Inflammatory macrophage treated with lipopolysaccharide for 1 hour (primary cell): ENCODE measurements at places on chromosomes 12 and 14.
A peak's percentile ranks its signal among the peaks of the same experiment; 100 is the strongest.

- DNase-seq, result peak; percentile 12
Measured at GRCh38 chr12:67096533-67097318, 172.4 kb upstream of the CAND1 start.

DNA sequence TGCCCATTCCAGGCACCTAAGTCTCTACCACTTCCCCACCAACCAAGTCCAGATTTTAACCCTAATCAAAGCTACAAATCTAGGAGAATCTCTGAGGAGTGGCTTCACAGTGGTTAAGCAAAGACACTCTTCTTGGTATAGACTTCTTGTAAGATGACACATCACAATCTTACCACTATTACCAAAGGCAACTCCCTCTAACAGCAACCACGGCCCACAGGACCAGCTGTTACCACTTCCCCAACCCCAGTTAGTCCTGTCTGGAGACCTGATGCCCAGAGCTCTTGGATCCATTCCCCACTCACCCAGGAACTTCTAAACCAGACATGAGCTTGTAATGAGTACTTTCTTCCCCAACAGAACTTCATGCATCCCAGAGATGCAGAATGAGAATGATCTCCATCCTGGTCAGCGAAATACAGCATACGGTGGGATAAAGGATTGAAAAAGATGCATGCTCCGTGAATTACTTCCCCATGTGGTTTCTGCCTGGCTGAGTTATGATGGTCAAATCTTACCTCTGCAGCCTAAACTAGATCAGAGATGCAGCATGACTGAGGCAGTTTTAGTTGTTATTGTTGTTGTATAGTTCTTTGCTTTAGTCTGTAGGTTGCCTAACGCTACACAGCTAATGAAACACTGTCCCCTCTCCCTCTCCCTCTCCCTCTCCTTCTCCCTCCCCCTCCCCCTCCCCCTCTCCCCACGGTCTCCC is 87.7 kb upstream of the FOXN3 start:
- DNase-seq, result peak; percentile 76

- no peak for DNase-seq
Measured at GRCh38 chr14:85125291-85125670, 404.7 kb upstream of the FLRT2 start.

DNA sequence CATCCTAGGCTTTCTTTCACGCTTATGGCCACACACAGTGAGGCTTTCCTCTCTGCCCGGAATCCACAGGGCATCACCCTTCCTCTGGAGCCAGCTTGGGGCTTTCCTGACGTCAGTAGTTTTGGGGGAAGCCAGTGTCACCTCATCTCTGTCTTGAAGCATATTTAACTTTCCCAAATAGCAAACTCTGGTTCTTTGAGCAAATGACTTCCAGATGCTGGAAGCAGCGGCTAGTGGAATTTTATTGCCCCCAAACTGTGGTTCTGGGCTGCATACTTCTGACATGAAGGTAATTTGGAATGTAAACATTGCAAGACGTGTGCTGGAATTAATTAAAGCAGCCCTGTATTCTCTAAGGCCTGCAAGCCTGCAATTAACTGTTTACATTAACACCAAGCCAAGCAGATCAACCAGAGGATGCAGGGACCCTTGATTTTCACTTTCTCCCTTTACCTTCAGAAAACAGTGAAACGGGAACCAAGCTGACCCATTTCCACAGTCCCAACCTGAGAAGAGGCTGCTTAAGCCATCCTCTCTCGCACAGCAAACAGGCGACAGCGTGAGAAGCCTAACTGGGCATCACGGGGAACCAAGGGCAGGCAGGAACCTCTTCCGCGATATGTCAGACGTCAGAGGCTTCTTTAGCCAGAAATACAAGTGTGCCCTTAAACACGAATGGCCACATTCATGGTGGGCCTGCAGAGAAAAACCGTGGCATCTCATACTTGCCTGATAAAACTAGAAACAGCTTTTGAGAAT is 258.4 kb downstream of the CACNA1C start:
- DNase-seq, result no peak

DNA sequence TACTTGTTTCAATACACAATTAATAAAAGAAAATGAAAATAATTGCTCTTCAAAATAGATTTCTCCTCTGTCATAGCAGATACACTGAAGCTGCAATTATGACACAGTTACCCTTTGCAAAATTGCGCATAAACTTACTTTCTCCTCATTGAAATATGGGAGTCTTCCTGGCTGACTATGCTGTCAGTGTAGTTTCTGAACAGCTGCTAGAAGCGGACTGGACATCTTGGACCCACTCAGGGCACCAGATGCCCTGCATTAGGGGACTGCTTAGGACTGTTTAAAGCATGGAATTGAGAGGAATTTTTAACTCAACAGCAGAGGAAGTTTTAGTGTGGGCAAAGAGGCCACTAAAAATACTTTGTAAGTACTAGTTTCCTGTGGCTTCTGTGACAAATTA is 454.9 kb downstream of the ATP23 start:
- no peak for DNase-seq

DNA sequence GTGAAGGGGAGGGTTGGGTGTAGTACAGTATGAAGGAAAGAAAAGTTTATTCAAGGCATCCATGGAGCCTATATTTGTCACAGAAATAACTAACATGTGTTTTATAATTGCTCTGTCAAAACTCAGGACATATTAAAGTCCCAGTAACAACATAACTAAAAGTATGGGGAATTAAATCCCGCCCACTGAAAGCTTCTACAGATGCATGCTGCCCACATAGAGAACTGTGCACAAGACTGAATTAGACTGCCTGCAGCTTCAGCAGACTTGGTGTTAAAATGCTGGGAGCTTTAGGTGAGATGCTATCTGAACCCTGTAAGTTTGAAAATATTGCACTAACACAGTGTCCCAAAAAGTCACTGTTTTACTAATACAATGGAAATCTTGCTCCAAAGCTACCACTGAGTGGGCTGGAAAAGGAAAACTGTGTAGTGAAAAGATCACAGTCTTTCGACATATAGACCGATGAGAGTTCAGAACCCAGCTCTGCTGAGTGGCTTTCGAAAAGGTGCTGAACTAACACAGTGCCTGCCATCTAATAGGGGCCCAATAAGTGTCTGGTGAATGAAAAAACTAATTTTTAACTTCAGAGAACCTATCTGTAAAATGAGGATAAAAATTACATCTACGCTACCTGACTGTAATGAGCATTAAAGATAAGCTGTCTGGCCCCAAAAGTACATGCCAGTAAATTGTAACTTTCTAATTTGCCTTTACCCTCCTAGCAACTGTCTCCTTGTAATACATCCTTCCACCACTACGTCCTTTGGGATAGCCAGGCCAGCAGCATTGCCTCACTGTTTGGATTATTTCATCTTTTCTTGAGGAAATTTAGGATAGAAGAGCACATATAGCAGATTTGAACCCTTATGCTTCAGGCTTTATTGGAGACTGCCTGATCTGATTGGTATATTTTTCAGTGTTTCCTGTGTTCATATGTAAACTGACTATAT is 237.6 kb downstream of the BCAT1 start:
- DNase-seq, result peak; percentile 75

GRCh38 chr12:62301080-62301798 is 41.0 kb downstream of the USP15 start:
- DNase-seq, result no peak

DNA sequence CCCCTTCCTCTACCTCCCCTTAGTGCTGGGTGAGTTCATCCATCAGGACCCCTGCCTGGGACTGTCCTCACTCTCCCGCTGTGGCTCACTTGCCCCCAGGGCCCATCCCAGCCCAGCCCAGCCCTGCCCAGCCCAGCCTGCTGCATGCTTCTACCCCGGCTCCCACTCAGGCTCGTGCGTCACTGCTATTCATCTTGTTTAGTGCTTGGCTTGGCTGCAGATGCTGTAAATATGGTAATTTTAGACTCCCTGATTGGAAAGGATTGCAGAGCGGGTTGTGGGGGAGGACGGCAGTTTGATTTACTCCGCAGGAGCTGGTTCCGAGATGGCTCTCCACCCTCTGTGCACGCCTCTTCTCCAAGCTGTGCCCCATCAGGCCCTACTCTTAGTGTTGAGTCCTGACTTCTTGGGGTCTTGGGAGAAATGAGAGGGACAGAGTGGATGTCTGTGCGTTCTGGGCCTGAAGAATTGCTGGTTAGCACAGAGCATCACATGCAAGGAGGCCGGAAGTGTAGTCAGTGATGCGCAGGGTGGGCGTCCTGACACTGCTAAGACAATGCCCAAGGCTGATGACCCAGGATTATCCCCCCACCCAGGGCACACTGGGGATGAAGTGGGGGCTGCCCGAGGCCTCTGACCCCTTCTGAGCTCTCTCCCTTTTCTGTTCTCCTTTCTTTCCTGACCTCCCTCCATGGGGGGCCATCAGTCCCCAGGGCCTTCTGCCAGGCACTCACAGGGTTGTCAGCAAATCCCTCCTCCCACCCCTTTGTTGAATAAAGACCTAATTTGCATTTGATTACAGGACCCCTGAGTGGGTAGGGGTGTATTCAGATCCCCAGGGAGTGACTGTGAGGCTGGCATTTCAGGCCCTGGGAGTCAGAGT is 244.4 kb downstream of the ZFP36L1 start:
- DNase-seq, result no peak

GRCh38 chr14:88749139-88749538 is 43.6 kb downstream of the EML5 start:
- DNase-seq, result no peak

DNA sequence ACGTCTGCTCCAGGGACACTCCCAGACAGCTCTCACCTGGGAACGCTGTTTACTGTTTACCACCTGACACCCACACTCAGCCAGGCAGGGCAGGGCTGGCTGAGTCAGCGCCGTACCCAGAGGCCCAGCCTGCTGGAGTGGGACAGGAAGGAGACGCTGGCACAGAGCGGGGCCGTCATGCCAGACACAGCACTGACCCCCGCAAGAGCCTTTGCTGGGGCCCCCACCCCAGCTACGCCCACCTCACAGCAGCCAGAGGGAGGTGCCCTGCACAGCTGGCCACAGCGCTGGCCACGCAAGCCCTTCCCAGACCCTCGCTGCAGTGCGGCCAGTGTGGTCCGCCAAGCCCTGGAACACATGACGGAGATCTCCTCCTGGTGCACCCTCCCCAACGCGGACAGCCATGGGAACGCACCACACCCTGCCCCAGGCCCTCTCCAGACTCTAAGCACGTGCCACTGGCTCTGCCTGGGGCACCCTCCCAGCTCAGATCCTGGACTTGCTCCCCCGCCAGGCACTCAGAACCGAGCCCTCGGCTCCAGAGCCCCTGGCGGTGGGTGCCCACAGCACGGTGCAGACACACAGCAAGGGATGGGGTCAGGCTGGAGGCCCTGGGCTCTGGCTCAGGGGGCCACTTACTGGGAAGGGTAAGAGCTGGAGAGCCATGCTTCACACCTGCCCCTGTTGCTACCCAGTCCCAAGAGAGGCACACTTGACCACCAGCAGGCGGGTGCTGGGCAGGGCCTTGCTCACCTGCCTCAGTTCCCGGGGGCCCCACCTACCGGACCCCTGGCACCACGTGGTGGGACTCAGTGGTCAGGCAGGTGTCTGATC is 5.7 kb downstream of the AHNAK2 start:
- DNase-seq, result no peak

DNA sequence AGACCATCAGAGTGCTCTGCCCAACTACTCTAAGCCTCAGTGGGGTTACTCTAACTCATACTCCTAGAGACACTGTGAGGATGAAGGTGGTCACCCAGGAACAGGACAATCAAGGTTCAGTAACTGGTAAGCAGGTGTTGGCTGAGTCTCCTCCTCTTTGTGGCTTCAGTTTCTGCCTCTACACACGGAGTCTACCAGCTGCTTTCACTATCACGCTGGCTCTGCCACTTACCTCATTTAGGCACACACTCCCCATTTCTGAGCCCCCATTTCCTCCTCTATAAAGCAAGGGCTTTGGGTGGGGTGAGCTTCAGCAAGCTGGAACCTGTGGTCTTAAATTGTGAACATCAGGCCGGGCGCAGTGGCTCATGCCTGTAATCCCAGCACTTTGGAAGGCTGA is 7.3 kb upstream of the TCHP start:
- no peak for DNase-seq

DNA sequence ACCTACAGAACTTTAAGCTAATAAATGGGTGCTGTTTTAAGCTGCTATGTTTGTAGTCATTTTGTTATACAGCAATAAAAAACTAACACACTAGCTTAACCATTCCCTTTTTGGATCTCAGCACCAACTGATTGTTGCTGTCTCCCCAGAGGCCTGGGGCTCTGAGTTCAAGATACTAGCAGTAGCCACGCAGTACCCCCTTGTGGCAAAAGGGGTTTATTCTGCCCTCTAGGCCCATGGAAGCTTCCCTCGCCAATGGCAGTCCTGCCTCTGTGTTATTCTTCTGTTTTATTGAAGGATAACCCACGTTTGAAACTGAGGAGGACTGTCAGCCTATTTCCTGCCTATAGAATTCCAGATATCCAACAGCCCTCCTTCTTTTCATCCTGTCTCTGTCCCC is 455.3 kb upstream of the ATP2B1 start:
- no peak for DNase-seq

- DNase-seq, result no peak
Measured at GRCh38 chr12:112126911-112127310, 1.6 kb downstream of the TRAFD1 start.

GRCh38 chr14:70887207-70887681 is 20.0 kb upstream of the PCNX1 start:
- peak; percentile 82 for DNase-seq

GRCh38 chr14:91934554-91935285 is 12.8 kb downstream of the FBLN5 start:
- DNase-seq, result no peak

DNA sequence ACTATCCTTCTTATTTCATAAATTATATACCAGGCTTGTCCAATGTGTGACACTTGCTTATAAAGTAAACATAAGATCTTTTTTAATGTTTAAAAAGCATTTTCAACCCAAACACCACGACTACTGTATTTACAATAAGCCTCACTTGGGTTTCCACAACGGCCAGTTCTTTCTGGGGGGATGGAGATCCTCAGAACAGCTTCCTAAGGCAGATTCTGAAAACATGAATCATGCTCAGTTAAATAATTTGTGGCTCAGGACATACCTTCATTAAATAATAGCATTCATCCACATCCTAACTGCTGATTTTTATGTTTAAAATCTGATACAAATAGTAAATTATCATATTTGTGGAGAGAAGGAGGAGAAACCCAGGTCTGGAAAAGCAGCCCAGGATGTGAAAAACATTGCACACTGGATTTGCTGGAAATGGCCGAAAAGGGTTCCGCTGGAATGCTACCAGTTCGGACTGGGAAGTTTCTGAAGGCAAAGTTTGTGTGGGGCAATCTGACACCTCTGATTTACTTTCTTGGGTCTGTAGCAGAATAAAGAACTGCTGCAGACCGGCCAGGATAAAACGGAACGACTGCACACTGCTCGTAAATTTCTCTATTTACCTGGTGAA is 597 bp downstream of the GLT8D2 start:
- DNase-seq, result no peak

DNA sequence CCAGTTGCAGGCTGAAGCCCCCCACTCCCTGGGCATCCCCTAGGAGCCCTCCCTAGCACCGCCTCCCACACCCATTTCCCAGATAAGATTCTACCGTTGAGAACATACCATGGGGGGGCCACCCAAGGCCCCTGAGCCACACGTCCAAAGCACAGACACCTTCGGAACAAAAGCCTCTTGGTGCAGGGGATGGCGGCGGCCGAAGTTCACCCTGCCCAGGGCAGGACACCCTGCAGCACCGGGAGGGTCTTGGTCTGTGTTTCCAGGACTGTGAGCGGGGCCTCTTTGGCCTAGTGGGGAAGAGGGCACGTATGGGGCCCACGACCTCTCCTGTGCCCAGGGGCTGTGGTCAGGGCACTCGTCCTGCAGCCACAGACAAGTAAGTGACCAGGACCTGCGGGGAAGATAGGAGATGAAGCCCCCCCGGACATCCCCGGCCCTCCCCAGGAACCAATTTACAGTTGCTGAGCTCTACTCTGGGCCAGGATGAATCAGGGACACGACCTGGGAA is 154.3 kb upstream of the C14orf180 start:
- no peak for DNase-seq
